CD4-positive, alpha-beta T cell treated with Interleukin-17A for 1 hour (primary cell): ENCODE measurements at places on chromosomes 4 and X.

GRCh38 chrX:40406330-40406859, 174.4 kb upstream of the ATP6AP2 start:
- no peak for DNase-seq

DNA sequence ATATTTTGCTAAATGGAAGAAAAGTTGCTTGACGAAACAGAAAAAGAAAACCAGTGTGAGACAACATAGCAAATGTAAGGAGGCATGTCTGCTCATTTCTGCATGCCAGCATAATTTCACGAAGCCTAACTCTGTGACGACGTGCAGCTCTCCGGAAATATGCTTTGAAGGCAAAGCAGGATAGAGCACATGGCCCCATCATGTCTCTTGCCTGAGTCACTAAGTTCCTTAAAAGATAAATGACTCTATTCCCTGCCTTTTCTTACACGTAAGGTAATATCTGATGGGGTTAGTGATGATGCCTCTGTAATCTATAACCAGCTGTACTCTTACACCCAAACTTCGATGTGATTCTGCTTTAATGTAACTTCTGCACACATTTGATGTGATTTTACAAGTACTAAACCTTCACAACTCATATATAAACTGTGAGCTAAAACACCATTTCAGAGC, 64.5 kb downstream of the ANXA3 start:
- no peak for DNase-seq

DNA sequence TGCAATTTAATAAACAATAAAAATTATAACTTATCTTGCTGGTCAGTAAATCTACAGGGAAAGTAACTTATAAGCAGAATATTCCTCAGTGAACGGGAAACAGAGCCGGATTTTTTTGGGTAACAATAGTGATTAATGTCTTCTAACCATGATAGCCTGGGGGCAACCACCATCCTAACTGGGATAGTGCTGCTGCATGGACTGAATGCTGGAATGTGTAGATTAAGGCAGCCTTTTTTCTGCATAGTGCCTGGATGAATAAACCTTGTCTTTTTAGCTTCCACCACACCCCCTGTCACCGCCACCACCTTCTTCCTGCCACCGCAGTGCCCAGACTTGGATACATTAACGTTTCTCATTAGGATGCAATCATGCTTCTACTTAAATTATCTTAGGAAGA, 83.6 kb upstream of the LNX1 start:
- DNase-seq: no peak

GRCh38 chrX:131270080-131270479, 19.0 kb downstream of the IGSF1 start:
- no peak for DNase-seq

- DNase-seq: no peak
Measured at GRCh38 chr4:90093526-90093925, 33.7 kb upstream of the CCSER1 start.
